ENCODE measurements at places on chromosomes 1 and 21.

DNA sequence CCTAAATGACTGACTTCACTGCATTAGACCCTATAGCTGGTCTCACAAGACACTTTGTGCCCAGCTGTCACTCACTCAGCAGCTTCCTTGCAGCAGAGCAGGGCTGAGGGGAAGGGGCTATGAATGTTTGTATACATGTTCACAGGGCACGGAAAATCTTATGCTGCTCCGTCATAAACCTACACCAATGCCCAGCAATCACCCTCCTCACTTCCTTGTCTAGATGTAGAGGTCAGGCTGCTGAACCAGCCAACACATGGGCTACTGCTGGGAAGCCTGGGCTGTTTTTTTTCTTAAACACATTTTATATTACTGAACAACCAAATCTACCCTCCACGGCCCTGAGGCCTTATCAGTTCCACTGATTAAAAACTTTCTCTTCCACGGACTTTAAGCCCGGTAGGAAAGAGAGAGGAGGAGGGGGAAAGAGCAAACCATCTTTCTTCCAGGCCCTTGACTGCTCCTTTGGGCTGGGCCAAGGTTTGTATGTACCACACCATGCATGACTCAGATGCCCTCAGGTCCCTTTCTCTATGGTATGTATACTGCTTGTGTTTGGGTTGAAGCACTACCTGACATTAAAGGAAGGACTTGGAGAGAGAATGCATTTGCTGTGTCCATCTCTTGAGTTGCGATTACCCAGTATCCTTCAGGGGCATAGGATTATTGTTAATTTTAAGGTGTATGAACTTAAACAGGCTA lies 12.7 kb downstream of the MTFR1L start:
- no peak for DNase-seq

- no peak for DNase-seq
These were observed 58.9 kb downstream of the WLS start for GRCh38 chr1:68173283-68173935.

- no peak for DNase-seq
These were observed 19.9 kb upstream of the NRIP1 start for GRCh38 chr21:15084668-15085067.

DNA sequence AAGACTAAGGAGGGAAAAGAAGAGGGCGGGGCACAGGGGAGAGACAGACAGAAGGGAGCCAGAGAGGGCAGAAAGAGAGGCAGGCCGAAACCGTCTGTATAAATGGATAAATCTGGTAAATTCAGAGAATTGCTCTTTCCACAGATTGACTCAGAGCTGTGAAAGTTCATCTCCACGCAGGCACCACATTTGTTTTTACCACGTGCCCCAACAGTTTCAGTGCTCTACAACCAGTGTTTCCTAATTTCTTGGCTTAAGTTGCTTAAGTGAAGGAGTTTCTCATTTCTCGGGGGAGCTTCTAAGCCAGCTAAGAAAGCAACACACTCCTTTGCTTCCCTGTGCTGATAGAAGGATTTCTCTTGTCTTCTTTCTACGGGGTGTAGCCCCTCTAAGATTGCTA lies 87.1 kb downstream of the ENAH start:
- no peak for DNase-seq

- DNase-seq, result no peak
These were observed 19.9 kb downstream of the IL10RB start for GRCh38 chr21:33286076-33286475.

GRCh38 chr21:28111151-28111619 lies 881.5 kb downstream of the LTN1 start:
- no peak for DNase-seq

DNA sequence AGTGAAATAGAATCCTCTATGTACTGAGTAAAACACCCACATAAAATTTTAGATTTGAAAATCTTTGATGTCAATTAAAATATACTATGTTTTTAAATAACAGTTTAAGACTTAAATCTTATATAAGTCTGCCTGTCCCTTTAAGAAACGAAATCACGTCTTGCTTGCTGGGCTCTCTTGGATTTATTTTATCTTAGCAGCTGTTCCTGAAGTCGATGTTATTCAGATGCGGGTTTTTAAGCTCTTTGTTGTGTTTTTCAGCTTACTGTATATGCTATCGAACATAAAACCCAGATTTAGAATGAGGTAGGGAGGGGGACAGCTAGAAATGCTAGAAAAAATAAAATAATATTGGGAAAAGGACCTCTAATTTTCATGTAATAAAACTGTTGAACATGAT lies 11.1 kb upstream of the SSX2IP start:
- no peak for DNase-seq

DNA sequence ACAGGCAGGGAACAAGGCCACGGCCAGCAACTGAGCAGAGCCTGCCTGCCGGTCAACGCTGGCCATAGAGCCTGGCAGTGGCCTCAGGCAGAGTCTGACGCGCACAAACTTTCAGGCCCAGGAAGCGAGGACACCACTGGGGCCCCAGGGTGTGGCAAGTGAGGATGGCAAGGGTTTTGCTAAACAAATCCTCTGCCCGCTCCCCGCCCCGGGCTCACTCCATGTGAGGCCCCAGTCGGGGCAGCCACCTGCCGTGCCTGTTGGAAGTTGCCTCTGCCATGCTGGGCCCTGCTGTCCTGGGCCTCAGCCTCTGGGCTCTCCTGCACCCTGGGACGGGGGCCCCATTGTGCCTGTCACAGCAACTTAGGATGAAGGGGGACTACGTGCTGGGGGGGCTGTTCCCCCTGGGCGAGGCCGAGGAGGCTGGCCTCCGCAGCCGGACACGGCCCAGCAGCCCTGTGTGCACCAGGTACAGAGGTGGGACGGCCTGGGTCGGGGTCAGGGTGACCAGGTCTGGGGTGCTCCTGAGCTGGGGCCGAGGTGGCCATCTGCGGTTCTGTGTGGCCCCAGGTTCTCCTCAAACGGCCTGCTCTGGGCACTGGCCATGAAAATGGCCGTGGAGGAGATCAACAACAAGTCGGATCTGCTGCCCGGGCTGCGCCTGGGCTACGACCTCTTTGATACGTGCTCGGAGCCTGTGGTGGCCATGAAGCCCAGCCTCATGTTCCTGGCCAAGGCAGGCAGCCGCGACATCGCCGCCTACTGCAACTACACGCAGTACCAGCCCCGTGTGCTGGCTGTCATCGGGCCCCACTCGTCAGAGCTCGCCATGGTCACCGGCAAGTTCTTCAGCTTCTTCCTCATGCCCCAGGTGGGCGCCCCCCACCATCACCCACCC lies at the start of gene TAS1R3:
TSS of gene TAS1R3 (plus strand) at position 213 of the 898 bp plus-strand sequence. CDS start at position 279, 66 bp downstream.
- no peak for DNase-seq

DNA sequence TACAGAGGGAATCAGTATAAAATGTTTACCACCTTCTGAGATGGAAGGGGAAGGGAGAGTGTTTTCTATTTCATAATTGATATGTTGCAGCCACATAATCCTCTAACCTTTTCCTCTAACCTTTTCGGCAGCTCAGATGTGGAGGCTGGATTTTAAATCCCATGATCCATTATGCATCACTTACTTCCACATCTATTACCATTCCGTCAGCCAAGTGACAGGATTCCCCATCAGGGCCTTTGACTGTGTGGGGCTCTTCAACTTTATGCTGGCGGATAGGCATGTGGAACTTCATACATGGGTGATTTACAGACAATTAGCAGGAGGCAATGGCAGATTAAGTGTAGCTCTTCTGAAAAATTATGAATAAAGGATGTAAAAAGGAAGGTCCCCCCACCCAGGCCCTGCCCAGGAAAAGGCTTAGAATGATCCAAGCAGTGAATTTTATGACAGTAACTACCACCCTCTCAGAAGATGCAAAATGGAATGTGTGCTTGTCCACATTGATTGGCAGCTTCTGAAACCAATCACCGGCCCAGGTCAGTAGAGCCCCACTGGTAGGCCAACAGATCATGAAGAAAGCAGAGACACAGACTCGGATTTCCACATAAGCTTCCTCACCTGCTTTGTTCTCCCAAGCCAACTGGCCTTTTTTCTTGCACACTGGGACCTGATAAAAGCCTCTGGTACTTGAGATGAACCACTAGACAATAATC lies 147.0 kb downstream of the ST6GALNAC5 start:
- no peak for DNase-seq

GRCh38 chr1:240813720-240814119 lies 201.8 kb upstream of the GREM2 start:
- DNase-seq, result no peak

DNA sequence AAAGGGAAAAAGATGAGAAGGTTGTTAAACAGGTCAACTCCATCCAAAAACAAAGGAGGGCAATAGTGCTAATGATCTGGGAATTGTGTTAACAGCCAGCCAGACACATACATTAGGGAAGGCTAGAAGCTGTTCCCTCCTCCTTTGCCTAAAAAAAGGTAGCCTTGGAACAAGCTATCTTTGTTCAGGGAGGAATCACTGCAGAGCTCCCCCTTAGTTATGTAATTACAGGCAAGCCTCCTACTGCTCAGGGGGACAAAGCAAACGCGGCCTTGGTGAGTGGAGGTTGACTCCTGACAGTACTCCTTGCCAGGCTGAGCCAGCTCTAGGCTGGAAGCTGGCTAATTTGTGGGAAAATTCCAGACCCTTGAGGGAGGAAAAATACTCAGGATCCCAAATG lies 97.6 kb downstream of the VAV3 start:
- no peak for DNase-seq

GRCh38 chr1:197178998-197179397 lies 32.5 kb upstream of the ASPM start:
- DNase-seq, result no peak

DNA sequence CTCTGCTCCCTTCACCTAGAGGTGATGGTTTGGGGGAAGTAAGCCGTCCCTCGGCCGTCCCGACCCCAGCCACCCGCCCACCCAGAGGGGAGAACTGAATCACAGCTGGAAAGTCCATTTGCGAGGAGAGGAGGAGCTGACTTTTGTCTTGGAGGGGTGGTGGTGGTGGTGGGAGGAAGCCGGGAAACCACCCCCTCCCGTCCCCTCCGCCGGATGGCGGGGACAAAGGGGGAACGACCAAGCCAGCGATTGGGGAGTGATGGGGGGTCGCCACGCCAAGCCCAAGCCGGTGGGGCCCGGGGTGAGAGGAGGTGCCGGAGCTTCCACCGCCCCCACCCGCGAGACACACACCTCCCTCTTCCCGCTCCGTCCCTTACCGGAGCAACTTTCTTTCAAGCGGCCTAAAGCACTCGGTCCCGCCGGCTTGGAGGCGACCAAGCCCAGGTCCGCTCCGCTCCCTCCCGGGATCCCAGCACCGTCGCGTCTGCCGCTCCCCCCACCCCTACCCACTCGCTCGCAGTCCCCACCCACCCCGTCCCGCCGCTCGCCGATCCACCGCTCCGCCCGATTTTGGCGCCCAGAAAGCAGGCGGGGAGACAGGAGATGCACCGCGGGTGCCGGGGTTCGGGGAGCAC lies 540 bp downstream of the ARHGEF2 start:
- DNase-seq, result no peak

DNA sequence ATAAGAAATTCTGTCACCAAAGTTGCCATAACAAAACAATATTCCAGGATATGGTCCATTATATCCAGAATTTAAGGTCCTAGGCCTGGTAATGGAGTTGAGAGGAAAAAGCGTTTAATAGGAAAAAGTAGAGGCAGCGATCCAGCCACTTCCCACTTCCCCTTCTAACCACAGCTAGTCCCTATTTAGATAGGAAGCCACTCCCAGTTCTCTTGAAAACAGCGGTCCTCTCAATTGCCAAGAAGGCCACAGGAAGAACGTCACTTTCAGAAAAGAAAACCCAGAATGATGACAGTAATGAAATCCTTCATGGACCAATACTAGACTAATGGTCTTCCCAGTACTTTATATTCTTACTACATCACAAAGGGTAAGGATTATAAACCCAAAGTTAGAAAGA lies 38.6 kb downstream of the ABL2 start:
- DNase-seq, result no peak

GRCh38 chr1:63773815-63774616 lies at the start of gene ROR1:
TSS of gene ROR1 (plus strand) at chr1:63774017.
- DNase-seq, result no peak

DNA sequence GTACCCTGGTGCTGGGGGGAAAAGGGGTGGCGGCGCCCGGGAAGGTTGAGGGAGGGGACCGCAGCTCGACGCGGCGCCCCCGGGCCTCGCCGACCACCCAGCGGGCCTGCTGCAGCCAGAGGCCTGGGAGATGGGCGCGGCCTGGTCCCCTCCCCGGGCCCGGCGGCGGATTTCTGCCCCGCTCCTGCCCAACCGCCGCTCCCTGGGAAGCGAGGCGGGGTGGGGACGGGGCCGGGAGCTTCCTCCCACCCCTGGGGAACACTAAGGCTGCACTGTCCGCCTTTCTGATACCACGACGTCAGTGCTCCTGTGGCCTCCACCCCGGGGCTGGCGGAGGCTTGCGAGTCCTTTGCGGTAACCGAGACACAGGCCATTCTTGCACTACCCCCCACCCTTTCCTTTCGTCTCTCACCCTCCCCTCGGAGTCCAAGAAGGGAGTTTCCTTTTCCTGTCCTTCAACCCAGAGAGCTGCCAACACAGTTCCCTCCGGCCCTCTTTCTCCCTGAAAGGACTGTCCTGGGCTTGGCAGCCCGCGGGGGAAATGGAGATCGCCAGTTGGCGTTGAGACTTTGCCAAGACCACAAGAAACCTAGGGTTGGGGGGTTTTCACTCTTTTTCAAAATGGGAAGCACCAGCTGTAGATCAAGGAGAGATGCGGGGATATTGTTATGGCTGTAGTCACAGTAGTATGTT lies 742 bp downstream of the SH3GLB1 start:
- no peak for DNase-seq

GRCh38 chr1:43273708-43274107 lies 3.9 kb downstream of the TMEM125 start:
- no peak for DNase-seq

- DNase-seq, result no peak
These were observed 1.0 kb downstream of the MANEAL start for GRCh38 chr1:37794372-37795339.

- DNase-seq, result no peak
These were observed 43.3 kb upstream of the RABGAP1L start for GRCh38 chr1:174116042-174116441.

- no peak for DNase-seq
These were observed 4.6 kb downstream of the IVL start for GRCh38 chr1:152912900-152913299.

- no peak for DNase-seq
These were observed 195.2 kb downstream of the TOMM20 start for GRCh38 chr1:234933475-234933874.

GRCh38 chr1:156750711-156751450 lies 594 bp downstream of the HDGF start:
- no peak for DNase-seq

DNA sequence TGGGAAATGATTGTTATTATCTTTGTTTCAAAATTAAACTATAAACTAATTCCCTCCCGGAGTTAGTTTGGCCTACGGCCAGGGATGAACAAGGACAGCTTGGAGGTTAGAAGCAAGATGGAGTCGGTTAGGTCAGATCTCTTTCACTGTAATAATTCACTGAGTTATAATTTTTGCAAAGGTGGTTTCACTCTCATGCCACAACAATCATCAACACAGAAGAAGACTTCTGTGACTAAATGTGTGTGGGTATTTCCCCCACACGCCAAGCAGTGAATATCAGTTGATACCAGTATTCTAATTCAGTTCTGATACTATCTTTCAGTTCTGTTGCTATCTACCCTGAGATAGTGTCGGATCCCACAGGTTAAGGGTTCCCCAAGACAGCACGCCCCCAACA lies 215.1 kb downstream of the S1PR1 start:
- DNase-seq, result no peak

- DNase-seq, result no peak
These were observed 14.3 kb downstream of the GPR137B start for GRCh38 chr1:236156512-236157208.

GRCh38 chr1:220772846-220773245 lies 13.9 kb upstream of the MTARC1 start:
- no peak for DNase-seq

- DNase-seq, result no peak
These were observed 16.0 kb downstream of the PHC2 start for GRCh38 chr1:33414879-33415278.
